Stimulated activated CD8-positive, alpha-beta memory T cell treated with anti-CD3 and anti-CD28 coated beads, Interleukin-15, amount 100 ng/mL, for 4 hours (primary cell): ENCODE measurements at places on chromosomes 1 and 21.

DNA sequence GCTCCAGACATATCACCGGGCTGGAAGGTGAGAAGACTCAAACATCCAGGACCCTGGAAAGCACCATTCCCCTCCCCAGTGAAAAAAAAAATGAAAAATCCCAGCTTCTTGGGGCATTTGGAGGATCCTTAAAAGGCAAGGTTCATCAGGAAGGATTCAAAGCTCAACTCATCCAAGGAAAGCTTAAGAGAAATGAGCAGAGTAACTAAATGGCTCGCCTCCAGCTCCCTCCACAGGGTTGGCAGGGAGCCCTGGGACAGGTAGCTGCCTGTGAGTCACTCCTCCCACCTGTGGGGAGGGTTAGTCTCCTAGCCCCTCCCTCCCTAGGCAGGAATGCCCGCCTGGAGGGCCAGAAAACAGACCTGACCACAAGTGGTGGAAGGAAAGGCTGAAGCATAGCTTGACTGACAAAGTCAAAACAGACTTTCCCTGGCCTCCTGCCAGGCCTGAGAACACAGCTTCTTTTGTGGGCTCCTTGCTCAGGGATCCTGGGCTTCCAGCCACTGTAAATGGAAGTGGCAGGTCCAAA is 712 bp upstream of the LAMB3 start:
- no peak for DNase-seq

- DNase-seq: no peak
Measured at GRCh38 chr1:242535986-242536385, 11.5 kb upstream of the PLD5 start.

- DNase-seq: no peak
Measured at GRCh38 chr1:12372761-12373160, 142.9 kb downstream of the VPS13D start.

- no peak for DNase-seq
Measured at GRCh38 chr1:164912290-164912689, 353.3 kb downstream of the PBX1 start.

- DNase-seq: no peak
Measured at GRCh38 chr1:159030311-159030710, 20.6 kb downstream of the IFI16 start.

DNA sequence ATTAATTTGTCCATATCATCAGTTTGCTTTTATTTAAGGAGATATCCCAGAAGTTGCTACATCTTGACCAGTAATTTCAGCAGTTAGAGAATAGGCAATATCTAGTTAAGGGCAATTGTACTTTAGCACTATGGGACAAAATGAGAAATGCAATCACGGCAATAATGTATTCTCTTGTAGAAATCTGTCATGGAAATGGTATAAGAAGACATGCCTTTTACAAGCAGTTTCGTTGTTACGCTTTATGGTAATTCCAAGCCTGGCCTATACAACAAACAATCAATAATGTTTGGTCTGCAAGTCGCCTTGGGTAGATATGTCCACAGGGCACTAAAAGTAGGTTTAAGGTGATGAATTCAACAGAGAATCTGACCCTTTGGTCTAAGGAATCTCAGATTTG is 1.2 kb upstream of the NOS1AP start:
- DNase-seq: no peak

- no peak for DNase-seq
Measured at GRCh38 chr1:27018316-27018715, 5.7 kb upstream of the TENT5B start.

DNA sequence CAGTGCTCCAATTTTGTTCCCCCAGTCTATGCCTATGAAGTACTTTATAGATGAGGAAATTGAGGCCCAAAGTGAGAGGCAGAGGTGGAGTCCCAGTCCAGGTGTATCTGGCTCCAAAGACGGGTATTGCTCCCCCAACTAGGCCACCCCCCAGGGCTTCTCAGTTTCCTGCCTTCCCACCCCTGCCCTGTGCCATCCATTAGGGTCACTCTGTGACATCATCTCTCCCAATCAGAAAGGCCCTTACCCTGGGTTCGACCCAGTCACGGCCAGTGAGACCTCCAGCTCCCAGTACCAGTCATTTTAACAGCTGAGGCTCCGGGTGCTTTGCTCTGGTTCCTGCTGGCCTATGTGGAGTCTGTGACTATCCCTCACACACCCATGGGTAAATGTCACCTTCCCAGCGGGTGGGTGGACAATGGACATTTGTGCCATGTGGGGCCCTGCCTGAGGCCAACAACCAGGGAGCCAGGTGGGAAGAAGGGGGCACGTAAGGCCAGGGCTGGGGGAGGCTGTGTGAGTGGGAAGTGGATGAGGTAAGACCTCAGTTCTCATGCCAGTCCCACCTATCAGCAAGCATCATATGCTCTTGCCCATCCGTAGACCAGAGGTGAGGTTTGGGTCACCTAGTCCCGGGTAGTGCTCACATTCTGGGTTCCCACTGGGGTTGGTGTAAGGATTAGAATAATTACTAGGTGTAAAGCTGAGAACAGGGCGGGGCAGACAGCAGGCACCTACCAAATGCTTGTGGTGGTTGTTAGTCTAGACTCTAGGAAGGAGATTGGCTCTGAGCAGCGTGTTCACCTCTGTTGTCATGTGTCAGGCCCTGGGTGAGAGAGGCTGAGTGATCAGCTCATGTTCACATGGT is 685.9 kb downstream of the MATN1 start:
- no peak for DNase-seq

- DNase-seq: no peak
Measured at GRCh38 chr1:234712891-234713305, 102.9 kb upstream of the IRF2BP2 start.
